CD8-positive, alpha-beta memory T cell (primary cell): ENCODE measurements at places on chromosomes 2 and 18. TPM values are rescaled to one million over a fixed set of nuclear protein-coding genes. Genes with fewer than 3 reads are reported as not detected.

Gene HOXD12
- total RNA-seq: not detected

Gene SERPINB12
- total RNA-seq: not detected

Gene SLC23A3
- total RNA-seq: 2.6 TPM

Gene KIF5C
- total RNA-seq: 19.8 TPM

Gene DES
- total RNA-seq: not detected

Gene ZNF532
- total RNA-seq: 6.1 TPM

Gene AFF3
- 0.53 TPM for total RNA-seq

Gene CCDC141
- 2.1 TPM for total RNA-seq

GRCh38 chr18:78247615-78248289, 731.9 kb upstream of the SALL3 start:
- DNase-seq: no peak

DNA sequence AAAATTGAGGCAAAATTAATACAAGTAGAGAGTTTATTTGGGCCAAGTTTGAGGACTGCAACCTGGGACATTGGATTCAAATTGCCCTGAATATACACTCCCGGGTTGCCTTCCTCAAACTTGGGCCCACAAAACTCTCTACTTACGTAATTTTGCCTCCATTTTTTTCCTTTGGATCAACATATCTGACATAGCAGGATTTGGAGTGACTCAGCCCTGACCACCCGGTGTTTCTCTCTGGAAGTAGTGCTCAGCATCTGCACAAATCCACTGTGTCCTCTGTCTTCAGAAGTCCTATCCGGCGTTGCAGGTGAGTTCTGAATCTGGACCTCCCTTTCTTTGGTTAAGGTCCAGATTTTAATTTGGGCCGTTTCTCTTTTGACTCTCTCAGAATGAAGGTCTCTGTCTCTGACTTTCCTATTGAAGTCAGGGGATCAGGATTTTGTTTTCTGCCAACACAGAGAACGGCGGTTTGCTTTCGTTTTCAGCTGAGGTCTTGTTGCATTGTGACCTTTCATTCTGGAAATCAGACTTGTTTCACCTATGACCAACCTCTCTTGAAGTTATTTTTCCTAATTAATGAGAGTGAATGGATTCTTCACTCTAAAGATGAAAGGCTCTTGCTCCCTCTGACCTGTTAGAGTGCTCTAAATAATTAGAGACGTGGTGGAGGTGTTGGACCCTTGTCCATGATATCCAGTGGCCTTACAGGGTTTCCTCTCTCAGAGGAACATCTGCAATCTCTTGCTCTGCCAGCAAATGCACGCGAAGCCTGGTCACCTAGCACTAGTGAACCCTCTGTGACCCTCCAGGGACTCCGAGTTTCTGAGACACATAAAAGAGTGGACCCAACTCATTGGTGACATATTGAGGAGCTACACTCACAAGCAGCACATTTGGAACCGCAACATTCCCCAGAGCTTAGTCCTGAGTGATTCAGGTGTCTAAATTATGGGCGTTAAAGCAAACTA, 13.6 kb downstream of the TCF23 start:
- DNase-seq: no peak

GRCh38 chr2:9657731-9658130, 26.9 kb upstream of the YWHAQ start:
- no peak for DNase-seq

- no peak for DNase-seq
These were observed 150.3 kb downstream of the UBR3 start for GRCh38 chr2:169977530-169977929.

GRCh38 chr18:76370201-76370600, 124.8 kb downstream of the ZNF516 start:
- no peak for DNase-seq
